ENCODE measurements at places on chromosomes 5 and 9.
A peak's percentile ranks its signal among the peaks of the same experiment; 100 is the strongest.

- no peak for DNase-seq
These were observed 1.2 kb upstream of the NPR3 start for GRCh38 chr5:32709750-32710549.

DNA sequence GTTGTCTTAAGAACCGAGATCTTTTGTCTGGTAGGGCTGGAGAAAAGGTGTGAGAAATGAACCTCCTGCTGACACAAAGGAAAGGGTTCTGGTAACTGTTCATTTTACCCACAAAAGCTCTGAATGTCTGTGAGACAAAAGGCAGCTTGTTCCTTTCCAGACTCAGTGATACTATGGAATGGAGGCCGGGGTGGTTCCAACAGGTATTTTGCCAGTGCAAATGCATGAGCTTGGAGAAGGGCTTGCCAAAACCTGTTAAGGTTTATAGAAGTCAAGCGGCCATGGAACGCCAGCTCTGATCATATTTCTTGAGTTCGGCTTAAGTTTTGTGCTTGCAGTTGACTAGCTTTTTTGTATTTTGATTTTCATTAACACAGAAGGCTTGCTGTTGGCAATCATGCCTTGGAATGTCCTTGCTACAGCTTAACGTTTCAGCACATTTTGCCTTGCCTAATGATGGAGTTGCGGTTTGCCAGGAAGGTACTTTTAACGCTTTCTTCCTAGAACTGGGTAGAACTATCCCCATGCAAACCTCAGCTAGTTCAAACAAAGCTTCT lies 328.6 kb downstream of the PIK3R1 start:
- DNase-seq: no peak

DNA sequence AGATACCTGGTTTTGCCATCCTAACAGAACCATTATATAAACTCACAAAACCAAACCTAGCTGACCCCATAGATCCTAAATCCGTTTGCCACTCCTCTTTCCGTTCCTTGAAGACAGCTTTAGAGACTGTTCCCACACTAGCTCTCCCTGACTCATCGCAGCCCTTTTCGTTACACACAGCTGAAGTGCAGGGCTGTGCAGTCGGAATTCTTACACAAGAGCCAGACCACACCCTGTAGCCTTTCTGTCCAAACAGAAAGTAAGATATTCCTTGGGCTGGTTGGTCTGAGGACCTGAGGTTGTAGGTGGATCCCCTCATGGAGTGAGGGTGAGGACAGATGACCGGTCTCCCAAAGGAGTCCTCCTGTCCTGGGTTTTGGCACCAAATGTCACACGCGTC lies 56.7 kb upstream of the NAA35 start:
- DNase-seq: no peak

- no peak for DNase-seq
These were observed 132.6 kb upstream of the PDE4D start for GRCh38 chr5:60026161-60026560.

DNA sequence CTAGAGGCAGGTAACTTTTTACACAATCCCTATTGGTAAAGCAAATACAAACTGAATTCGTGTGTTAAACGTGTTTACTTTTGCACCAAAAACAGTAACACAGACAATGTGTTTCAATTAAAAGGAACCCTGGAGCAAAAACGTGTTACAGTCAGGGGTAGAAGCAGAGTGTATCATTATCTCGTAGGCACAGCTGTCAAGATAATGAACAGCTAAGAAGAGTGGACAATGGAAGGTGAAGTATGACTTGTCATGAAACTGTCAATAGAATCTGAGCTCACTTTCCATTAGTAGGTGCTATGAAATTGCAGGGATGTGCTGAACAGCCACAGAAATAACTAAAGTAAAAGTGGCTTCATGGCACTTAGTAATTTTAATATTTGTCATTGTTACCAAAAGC lies 1229.8 kb upstream of the WWC1 start:
- no peak for DNase-seq

DNA sequence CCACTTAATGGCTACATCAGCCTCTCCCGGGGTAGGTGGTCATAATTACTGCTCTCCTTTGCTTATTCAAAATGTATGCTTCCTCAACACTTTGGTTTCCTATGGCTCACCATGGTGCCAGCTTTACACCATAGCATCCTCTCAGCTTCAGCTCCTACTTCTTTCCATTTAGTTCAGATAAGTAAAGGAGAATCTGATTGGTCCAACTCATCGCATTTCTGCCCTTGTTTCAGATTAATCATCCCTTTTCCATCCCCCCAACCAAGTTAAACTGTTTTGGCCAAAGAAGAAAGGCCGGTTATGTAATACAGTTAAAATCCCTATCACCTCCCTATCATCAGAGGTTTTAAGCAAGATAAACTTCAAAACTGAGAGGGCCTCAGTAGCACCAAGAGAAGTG lies 130.5 kb downstream of the CETN3 start:
- DNase-seq: no peak

GRCh38 chr5:171640480-171640879 lies 145.1 kb upstream of the SMIM23 start:
- no peak for DNase-seq

DNA sequence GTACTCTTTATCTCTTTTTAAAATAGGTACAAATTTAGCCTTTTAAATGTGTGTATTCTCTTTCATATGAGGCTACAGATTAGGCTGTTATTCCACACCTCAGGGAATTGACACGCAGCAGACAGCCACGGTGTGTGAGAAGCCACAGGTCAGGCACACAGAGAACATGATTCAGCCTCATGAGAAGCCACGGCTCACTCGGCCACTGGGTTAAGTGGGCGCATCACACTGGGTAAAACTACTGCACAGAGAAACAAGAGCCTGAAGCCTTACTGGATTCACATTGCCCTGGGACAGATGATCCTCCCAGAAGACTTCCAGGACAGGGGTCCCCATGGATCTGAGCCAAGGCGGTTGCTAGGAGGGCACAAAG lies 28.2 kb downstream of the LPCAT1 start:
- no peak for DNase-seq

DNA sequence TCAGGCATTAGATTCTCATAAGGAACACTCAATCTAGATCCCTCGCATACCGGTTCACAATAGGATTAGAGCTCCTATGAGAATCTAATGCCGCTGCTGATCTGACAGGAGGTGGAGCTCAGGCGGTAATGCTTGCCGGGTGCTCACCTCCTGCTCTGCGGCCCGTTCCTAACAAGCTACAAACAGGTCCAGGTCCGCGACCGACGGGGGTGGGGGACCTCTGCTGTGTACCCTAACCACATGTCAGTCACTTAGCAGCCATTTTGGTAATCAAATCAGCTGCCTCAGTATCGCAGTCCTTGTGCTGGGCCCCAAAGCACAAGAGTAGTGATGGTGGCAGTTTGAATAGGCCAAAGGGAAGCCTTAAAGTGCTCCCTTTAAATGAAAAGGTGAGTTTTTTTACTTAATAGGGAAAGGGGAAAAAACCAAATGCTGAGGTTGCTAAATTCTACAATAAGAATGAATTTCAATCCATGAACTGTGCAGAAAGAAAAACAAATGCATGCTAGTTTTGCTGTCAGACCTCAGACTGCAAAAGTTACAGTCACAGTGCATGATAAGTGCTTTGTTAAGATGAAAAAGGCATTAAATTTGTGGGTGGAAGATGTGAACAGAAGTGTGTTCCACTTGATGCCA lies 67.0 kb upstream of the TNPO1 start:
- DNase-seq: no peak

DNA sequence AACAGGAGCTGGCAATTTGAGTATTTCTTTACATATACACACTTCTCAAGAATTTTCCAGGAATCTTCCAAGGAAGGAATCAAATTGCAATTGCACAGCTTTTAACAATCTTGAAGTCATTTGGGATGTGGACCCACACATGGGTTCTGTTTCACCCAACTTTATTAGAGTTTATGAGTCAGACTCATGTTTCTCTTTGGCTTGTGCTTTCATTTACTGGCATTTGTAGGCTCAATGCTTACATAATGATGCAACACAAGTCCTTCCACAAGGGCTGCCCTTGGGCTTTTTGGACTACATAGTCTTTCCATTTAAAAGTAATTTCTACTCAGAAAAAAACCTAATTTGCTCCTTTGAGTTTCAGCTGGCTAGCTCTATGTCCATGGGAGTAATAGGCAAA lies 4.6 kb upstream of the CDC37L1 start:
- DNase-seq: no peak

- peak; percentile 81 for DNase-seq
These were observed at the start of gene ARRDC3 for GRCh38 chr5:91383027-91383955. ARRDC3 (minus strand) TSS chr5:91383317; CDS start chr5:91383092, 225 bp downstream.

- no peak for DNase-seq
These were observed 7.5 kb downstream of the SEMA6A start for GRCh38 chr5:116567106-116567505.

DNA sequence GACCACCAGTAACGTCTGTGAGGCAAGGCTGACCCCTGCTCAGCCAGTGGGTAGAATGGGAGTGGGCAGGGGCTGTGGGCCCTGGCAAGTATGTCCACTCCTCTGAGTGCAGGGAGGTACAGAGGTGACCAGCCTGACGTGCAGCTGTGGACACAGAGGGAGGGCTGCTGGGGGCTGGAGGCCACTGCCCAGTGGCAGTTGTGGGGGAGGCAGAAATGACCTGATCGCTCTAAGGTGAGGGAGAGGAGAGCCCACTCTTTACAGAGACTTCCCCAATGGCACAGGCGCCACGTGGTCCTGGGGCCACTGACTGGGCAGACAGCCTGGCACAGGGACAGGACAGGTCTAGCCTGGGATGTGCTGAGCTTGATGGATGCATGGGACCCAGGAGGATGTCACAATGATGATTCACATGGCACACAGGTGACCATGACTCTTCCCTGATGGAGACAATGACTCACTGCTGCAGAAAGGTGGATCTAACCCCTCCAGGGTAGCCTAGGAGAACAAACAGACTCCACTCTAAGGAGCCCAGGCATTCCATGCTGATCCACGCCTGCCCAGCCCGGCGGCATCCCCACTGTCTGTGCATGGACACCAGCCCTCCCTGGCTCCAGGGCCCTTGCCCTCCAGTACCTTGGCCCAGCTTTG lies 7.7 kb downstream of the LPCAT1 start:
- DNase-seq: no peak

DNA sequence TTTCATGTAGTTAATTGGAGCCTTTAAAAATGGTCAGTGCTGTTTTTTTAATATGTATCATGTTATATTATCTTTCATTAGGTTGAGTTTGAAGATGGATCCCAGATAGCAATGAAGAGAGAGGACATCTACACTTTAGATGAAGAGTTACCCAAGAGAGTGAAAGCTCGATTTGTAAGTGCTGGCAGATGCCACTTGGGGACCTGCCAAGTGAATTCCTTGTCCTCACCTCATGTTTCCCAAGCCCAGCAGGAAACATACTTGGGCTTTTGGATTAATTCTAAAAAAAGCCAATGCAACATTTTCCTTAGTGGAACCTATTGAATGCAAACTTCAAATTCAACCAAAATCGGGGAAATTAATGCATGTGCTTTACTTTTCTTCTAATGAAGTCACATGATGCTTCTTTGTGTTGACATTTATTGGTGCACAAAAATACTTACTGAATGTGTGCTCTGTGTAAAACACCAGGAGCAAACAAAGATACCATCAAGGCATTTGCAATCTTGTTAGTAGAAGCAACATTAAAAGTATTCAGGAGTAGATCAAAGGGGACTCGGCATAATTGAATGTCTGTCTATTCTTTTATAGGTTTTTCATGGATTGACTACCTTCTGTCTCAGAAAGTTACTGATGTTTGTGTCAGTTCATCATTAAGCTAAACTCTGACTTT lies 412.1 kb downstream of the KDM4C start:
- DNase-seq: no peak

DNA sequence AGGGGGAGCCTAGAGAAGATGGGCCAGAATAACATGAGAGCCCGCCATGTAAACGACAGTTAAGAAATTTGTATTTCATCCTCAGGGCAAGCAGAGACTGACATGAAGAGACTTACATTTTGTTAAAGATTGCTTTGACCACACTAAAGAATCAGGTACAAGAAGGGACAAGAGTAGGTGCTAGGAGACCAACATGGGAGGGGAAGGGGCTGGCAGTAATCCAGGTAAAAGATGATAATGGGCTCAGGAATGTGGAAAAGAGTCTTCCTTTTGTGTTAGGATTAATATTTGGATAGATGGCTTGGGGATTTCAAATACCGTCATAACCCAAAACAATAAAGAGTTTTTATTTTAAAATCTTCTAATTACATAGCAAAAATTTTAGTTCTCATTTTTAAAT lies 137.3 kb downstream of the ZNF462 start:
- no peak for DNase-seq

GRCh38 chr5:64680289-64680688 lies 10.0 kb upstream of the SHISAL2B start:
- no peak for DNase-seq

- DNase-seq: no peak
These were observed 14.8 kb upstream of the C5orf46 start for GRCh38 chr5:147921136-147921535.

GRCh38 chr5:88825584-88826315 lies 57.2 kb downstream of the MEF2C start:
- DNase-seq: no peak

- no peak for DNase-seq
These were observed 33.3 kb downstream of the GPBP1 start for GRCh38 chr5:57207007-57207653.

DNA sequence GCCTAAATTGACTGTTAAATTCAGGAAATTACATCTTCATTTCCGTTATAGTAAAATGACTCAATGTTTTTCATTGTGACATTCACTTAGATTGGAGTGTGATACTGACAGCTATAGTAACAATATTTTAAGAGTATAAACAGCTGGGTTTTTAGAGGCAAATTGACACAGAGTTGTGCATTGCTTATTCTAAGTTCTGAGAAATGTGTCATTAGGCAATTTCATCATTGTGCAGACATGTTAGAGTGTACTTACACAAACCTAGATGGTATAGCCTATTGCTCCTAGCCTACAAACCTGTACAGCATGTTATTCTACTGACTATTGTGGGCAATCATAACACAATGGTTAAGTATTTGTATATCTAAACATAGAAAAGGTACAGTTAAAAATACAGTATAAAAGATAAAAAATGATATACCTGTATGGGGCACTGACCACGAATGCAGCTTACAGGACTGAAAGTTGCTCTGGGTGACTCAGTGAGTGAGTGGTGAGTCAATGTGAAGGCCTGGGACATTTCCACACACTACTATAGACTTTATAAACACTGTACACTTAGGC lies 132.7 kb downstream of the PDE4D start:
- DNase-seq: no peak

GRCh38 chr9:133888809-133889491 lies 103.2 kb downstream of the VAV2 start:
- DNase-seq: no peak

- no peak for DNase-seq
These were observed 95.7 kb downstream of the HOMER1 start for GRCh38 chr5:79418276-79418675.

DNA sequence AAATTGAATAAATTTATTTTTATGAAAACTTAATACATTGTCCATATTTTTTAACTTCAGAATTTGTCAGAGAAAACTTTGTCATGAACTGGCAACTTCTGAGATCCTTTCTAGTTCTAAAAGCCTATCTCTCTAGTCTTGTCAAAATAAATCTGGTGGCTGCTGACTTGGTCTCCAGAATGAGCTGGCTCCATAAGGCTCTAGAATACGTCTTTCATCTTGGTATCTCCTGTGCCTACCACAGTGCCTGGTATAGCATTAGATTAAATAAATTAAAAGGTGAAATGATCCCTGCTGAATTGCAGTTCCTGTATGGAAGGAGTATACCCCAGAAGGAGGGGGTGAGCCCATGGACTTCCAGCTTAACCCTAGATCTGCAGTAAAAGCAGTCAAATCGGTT lies 2.6 kb upstream of the FOCAD start:
- DNase-seq: no peak

GRCh38 chr9:126235336-126236243 lies 91.0 kb upstream of the MVB12B start:
- DNase-seq: no peak

- DNase-seq: no peak
These were observed 143.8 kb upstream of the KLF4 start for GRCh38 chr9:107633406-107633805.

Measured in iPS DF 19.7 (cell line).